ENCODE measurements at places on chromosomes 2 and 18.

DNA sequence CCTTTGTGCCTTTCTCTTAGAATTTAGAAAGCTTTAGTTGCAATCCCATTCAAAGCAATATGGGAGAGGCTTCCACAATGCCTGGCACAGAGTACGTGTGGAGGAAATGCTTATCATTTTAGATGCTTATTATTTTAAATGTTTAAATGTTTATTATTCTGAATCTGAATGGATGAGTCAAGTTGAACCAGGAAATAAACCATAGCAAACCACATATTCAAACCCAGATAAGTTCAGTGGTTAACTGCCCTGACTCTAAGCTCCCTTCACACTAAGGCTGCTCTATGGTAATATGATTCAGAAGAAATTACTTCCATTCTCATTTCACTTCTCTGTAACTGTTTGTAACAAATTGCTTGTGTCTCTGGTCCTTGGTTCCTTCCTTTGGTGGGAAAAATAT is 5.2 kb upstream of the PPP4R1 start:
- DNase-seq = no peak

DNA sequence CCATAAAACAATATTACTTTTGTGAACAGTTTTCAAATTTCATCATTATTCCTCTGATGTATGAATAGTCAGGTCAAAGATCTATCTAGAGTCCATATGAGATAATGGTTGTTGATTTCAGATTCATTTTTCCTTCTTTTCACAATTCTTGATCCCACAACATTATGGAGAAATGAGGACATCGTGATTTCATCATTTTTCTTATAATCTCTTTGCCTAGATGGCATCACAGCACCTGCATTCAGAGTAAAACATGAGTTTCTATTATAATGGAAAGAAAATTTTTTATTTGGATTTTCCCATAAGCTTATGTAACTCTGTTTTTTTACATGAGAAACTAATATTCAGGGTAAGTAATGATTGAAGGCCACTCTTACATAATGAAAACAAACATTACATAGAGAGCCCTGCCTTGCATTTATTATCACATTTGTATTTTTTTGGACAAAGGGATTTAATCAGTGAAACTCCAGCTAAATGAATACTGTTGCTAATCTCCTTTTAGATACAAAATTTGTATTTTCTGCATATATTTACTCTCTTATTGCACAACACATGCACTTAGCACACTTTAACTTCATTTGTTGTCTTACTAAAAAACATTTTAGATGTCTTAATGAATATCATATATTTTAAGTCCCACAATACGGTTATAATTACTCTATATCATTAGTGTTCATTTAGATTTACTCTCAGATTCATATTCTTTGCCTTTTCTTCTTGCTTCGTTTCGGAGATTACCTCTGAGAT is 188.4 kb upstream of the KYNU start:
- no peak for DNase-seq

- DNase-seq = no peak
These were observed 50.5 kb downstream of the SNED1 start for GRCh38 chr2:241048949-241049343.

DNA sequence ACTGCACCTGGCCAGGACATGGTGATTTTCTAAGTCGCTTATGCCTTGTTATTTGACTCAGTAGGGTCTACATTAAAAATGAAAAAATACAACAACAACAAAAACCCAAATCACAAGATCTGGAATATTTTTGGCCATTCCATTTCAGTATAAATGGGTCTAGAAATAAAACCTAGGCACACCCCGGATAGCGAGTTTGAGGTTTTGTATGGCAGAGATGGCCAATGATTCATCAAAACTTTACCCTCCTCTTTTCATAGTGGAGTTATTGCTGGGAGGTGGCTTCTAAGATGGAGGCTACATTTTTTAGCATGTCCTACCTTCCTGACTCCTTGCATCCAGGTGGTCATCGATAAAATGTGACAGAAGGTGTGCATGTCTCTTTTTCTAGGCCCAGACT is 49.3 kb upstream of the PELI1 start:
- no peak for DNase-seq
